NCI-H1092 (cell line): ENCODE measurements at places on chromosomes 16 and 17.
A peak's percentile ranks its signal among the peaks of the same experiment; 100 is the strongest.

DNA sequence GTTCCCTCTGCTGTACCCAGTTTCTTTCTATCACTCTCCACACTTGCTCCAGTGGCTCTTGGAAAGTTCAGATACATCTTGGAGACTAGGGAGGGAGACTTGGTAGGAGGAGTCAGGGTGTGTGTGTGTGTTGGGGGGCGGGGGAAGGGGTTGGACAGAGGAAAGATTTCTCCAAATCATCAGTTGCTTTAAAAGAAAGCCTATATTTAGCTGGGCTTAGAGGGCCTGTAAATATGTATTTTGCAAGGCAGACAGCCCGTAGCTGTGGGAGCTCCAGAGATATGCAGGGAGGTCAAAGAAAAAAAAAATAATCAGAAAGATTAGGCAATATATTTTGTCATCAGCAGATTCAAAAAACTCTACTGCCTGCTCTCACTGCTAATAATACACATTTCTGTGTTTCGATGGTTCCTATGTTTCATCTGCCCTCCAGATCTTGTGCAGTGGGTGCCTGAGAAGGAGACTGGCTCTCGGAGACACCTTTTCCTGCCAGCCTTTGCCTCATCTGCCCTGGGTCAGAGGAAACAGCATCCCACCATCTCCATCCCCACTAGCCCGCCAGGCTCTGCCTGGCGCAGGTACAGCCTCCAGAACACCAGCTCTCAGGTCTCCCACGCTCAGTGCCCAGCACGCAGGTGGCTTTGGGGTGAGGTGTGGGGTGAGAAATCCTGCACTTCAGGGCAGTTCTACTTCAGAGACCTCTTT is 4.8 kb upstream of the PPP1R9B start:
- DNase-seq = no peak

DNA sequence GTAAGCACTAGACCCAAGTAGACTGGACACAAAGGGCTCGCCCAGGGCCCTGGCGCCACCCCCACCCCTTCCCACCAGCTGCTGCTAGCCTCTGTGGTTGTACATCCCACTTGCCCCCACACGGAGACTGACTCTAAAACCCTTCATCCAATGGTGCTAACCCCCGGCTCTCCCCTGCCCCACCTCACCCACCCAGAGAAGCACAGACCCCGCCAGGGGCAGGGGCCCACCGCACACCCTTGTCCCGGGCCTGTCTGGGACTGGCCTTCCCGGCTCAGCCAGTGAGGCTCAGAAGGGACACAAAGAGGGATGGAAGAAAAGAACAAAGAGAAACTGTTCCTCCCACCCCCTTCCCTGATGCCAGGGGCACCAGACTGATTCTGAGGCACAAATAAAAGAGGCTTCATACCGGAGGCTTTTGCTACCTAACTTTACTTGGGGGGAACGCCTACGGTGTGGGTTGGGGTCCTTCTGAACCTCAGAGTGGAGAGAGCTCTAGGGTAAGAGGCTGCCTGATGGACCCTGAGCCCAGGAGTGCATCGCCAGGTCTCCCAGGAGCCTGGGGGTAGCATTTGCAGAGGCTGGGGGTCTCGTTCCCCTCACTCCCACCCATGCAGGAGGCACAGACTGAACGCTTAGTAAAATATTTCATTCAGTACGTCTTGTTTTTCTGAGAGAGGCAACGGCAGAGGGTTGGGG is 8.2 kb downstream of the CORO6 start:
- DNase-seq = no peak

GRCh38 chr16:30972872-30973271 is 12.1 kb upstream of the HSD3B7 start:
- DNase-seq = no peak

DNA sequence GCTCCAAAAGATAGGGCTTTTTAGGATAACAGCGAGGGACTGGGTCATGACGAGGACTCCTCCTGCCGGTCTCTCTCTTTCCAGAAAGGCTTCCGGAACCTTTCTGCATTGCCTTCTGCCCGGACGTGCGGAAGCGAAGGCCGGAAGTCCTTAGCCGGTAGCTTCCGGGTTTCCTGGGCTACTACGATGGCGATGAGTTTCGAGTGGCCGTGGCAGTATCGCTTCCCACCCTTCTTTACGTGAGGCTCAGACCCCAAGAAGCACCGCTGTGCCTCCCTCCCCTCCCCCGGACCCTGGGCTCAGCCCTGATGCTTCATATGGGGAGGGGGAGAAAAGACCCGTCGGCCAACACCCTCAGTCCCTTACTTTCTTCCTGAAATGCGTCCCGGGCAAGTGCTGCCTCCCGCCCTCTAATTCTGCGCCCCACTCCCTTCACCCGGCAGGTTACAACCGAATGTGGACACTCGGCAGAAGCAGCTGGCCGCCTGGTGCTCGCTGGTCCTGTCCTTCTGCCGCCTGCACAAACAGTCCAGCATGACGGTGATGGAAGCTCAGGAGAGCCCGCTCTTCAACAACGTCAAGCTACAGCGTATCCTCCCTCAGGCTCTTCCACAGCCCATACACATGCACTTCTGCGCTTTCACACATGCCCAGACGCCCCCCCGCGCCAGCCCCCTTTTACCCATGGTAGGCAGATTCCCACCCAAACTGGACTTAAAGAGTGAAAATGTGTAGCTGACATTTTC is at the start of gene VPS25:
TSS of gene VPS25 (plus strand) at position 160 of the 746 bp plus-strand sequence. CDS start at position 187, 27 bp downstream.
- DNase-seq = peak; percentile 81

DNA sequence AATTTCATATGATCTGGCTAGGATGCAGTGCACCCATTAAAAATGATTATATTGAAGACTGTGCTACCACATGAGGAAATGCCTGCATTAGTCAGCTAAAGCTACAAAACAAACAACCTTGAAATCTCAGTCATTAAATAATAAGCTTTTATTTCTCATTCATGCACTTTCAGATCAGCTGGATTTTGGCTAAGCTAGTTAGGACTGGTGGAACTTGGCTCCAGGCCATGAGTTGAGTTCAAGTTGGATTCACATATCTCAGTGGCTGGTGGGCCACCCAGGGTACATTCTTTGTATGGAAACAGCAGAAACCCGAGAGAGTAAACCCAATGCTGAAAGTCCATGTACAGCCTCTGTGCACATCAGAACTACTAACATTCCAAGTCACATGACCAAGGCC is 6.4 kb upstream of the SLFN12L start:
- DNase-seq = no peak

GRCh38 chr17:1907909-1908698 is 78.3 kb downstream of the RPA1 start:
- no peak for DNase-seq

DNA sequence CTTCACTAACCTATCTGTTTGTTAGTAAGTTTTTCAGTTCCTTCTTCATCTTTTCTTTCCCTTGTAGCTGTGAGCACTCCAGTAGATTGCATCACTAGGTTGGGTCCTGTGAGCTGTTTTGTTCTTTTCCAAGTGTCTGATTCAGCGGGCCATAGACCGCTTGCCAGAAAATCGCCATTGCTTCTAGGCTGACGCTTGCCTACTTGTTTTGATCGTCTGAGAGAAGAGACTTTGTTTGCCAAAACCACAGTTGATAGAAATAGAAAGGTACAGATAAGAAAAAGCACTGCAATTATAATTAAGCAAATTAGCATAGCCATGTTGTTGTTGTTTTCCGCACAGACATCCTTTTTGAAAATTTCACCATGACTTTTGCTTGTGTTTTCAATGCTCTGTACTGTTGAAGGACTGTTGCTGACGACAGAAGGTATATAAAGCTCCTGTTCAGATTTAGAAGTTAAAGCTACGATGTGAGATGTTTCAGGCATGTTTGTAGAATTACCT is 3.1 kb downstream of the EVI2A start:
- no peak for DNase-seq

- DNase-seq = no peak
Measured at GRCh38 chr17:60141111-60142018, 8.4 kb upstream of the CA4 start.

- no peak for DNase-seq
Measured at GRCh38 chr16:1090620-1091587, 5.1 kb downstream of the C1QTNF8 start.

DNA sequence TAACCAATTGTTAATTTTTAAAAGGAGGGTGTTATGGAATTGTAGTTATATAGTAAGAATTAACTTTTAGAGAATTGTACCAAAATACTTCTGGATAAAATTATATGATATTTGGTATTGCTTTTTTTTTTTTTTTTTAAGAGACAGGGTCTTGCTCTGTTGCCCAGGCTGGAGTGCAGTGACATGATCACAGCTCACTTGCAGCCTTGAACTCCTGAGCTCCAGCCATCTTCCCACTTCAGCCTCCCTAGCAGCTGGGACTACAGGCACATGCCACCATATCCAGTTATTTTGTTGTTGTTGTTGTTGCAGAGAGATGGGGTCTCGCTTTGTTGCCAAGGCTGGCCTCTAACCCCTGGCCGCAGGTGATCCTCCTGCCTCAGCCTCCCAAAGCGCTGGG is 8.5 kb downstream of the ARSG start:
- DNase-seq = no peak

DNA sequence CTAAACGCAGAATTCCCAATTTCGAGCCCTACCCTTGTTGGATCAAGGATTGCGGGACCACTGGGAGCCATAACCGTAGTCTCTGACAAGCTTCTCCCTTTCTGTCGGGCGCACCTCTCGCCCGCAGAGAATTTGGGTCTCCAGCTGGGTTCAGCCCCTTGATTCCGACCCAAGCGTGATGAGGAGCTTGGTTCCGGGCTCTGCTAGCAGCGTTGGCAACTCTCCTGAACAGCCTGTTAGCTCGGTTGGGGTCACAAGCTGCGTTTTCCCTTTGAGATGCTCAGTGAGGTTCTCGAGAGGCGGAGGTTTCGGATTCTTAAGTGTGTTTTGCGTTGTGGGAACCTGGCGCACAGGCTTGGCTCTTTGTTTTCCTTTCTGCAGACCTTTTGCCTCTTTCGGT is 655 bp downstream of the ATXN1L start:
- no peak for DNase-seq

GRCh38 chr17:31437720-31438400 is 46.4 kb downstream of the RAB11FIP4 start:
- DNase-seq = no peak

DNA sequence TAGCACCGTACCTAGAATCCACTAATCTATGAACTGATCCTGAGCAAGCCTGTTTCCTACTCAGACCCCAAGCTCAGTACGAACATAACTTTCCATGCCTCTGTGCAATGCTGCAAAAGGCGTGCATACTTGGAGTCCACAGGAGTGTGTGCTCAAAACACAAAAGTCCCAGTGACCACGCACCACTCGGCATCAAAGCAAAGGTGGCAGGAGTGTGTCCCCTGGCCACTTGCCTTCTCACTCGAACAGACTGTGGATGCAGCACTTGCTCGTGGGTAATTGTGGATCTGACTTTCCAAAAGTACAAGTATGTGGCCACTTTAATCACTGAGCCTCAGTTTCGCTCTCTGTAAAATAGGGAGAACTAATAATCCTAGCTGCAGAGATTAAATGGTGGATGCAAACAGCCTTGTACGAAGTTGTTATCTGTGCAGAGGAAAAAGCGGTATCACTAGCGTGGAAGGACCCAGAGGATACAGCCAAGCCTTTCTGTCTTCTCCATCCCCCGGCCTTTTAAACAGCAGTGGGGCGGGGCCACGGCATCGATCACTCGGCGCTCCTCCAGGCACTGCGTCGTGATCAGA is 311 bp upstream of the KDM8 start:
- peak; percentile 91 for DNase-seq

- no peak for DNase-seq
Measured at GRCh38 chr16:83136924-83137323, 510.2 kb downstream of the CDH13 start.

DNA sequence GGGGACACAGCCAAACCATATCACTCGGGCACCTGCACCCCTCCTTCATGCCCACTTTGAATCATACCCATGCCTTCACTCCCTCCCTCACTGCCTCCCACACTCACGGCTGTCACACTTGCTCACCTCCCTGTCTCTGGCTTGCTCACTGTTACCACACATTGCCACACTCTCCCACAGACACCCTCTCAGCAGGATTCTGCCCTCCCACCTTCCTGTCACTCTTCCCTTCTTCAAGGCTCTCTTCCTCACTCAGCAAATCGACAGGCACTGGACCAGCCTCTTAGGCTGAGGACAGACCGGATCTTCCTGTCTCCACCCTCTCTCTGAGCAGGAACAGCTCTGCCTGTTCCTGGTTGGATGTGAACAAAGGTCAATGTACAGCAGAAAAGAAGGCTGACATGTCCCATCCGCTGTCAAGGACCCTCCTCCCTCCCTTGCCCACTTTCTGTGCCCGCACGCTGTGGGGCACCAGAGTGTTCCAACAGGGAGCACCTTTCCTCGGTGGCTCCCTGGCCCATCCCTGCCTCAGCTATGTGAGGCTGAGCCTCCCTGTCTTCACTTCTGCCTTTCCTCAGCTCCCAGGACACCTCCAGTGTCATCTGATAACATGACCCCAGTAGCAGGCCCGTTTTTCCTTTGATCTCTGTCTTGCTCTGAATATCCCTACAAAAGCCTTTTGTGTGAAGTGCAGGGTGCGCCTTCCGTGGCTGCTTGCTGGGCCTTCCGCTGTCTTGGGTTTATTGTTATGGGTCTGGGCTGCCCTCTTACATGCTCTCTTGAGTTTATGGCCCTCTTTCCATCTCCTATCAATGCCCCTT is 47.0 kb downstream of the CCDC182 start:
- no peak for DNase-seq

- no peak for DNase-seq
Measured at GRCh38 chr16:89574681-89575246, 794 bp upstream of the CPNE7 start.

GRCh38 chr17:20284570-20285295 is 182.6 kb downstream of the LGALS9B start:
- no peak for DNase-seq

GRCh38 chr16:88113545-88114045 is 162.4 kb downstream of the BANP start:
- no peak for DNase-seq

- no peak for DNase-seq
Measured at GRCh38 chr16:617855-618254, 12.9 kb upstream of the WFIKKN1 start.

- peak; percentile 89 for DNase-seq
Measured at GRCh38 chr16:21501869-21502667, 97.3 kb upstream of the METTL9 start.

DNA sequence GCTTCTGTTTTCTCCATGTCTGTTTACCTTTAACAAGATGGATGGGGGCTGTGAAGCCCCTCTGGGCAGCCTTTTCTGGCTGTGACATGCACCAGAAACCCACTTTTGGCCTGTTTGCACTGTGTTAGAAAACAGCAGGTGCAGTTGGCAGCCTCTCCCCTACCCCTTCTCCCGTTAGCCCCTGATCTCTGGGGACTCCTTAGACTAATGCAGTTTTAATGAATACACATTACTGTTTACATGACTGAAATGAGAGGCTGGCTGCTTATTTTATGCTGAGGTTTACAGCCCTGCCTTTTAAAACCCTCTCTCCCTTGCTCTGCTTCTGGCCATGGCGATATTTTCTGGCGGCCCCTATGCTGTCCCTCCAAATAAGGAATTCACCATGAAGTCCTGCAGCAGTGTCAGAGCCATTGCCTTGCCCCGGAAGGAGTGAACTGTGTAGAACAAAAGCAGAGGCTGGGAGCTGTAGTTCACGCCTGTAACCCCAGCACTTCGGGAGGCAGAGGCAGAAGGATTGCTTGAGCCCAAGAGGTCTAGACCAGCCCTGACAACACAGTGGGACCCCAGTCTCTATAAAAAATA is 79.3 kb downstream of the PRKCB start:
- DNase-seq = peak; percentile 84

- peak; percentile 20 for DNase-seq
Measured at GRCh38 chr16:87635541-87636049, 33.3 kb downstream of the JPH3 start.

- DNase-seq = no peak
Measured at GRCh38 chr16:60811051-60811608, 1225.1 kb downstream of the CDH8 start.
